ENCODE measurements at places on chromosomes 6 and 20.

GRCh38 chr6:151390851-151391470, 398 bp downstream of the ZBTB2 start:
- peak; percentile 28 for DNase-seq

DNA sequence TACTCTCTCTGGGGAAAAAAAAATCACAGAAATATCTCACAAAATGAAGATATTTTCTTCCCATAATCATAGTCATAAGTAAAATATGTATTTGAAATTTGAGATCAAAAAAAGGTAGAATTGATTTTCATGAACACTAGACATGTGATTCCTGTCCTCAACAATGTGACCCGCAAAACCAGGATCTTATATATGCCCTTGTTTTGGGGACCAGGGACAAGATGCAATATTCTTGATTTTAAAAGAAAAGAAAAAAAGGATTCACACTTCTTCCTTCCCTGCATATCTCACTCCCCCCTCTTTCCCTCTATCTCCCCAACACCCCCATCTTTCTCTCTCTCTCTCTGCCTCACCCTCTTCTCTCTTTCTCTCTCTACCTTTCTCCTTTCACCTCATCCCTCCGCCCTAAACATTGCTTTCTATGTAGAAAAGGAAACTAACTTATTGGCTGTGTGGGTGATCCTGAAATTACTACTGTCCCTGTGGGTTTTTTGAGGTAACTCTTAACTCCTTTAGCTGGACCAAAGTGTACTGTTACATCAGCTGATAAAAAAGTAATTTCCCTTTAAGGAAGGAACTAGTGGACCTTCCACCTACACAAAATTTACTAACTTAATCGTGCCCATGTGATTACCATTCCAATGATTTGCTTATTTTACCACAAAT, 85.6 kb downstream of the AIG1 start:
- DNase-seq = no peak

DNA sequence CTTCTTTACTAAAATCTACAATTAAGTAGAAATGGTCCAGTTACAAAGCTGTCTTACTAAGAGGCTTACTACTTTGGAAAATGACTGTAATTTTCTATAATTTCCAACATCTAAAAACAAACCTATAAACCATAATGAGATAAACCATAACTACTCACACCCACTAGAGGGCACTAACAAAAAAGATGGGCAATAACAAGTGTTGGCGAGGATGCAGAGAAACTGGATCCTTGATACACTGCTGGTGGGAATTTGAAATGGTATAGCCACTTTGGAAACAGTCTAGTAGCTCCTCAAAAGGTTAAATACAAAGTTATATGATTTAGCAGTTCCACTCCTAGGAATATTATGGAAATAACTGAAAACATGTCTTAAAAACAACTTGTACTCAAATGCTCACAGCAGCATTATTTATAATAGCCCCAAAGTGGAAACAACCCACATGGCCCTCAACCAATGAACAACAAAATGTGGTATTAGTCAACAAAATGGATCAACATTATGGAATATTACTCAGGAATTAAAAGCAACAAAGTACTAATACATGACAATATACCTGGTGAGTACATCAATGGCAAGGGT, 50.6 kb downstream of the GJA10 start:
- DNase-seq = no peak

DNA sequence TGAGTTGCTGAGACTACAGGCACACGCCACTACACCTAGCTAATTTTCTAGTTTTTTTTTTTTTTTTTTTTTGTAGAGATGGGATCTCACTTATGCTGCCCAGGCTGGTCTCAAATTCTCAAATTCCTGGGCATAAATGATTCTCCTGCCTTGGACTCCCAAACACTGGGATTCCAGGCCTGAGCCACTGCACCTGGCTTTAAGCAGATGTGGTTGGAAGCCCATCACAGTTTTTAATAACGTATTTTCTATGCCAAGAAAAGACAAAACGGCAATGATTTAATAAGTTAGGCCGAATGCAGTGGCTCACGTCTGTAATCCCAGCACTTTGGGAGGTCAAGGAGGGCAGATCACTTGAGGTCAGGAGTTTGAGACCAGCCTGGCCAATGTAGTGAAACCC, 456.6 kb downstream of the PRKN start:
- no peak for DNase-seq

GRCh38 chr6:147770221-147770620, 261.7 kb downstream of the SAMD5 start:
- DNase-seq = no peak

- no peak for DNase-seq
These were observed 365.8 kb upstream of the HSF2 start for GRCh38 chr6:122033564-122034181.

GRCh38 chr6:7438011-7438410, 48.4 kb downstream of the RIOK1 start:
- no peak for DNase-seq

DNA sequence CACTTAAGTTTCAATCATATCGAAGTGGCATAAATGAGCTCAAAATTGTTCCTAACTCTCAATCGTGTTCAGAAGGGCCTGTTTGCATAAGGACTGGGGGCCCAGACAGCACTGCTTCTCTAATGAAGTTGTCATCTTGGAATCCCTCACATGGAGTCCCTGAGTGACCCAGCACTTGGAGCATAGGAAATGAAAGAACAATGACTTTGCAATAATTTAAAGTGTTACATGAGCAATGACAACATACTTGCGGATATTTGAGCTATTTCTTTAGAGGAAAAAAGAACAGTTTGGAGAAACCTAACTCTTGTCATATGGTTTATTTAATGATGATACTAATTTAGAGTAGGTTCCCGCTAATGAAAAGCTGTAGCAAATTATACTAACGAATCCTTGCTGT, 239.9 kb downstream of the TSHZ2 start:
- no peak for DNase-seq

- no peak for DNase-seq
These were observed 405.7 kb downstream of the TAF4 start for GRCh38 chr20:61659994-61660346.

DNA sequence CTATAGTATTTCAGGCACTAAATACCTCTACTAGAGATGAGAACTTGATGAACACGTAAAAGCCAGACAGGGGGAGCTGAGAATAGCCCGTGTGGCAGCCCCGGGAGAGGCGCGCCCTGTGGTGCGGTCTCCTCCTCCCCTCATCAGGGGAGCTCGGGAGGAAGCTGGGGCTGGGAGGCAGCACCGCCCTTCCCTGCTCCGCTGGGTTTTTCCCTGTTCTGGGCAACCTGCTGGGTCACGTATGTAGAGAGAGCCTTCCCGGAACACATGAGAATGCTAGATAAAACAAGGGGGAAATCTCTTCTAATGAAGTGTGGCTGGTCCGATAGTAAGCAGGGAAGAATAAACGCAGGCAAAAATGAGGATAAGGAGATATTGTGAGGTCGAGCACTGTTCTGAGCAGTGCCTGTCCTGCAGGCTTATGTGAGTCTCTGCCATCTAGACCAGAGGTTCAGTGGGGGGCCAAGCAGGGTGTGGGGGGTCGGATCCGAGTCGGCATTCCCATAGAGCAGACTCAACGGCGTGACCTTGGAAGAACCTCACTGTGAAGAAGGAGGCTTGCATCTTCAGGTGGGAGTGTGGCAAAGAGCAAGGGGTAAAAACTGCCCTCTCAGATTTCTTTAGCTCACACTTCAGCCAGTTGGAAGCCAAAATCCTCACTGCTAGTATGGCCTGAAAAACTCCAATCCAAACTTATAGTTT, 13.4 kb upstream of the RPS6KA2 start:
- DNase-seq = no peak

- DNase-seq = no peak
These were observed 7.3 kb upstream of the YTHDF1 start for GRCh38 chr20:63223121-63223825.

- DNase-seq = no peak
These were observed 691.7 kb upstream of the SLC35B3 start for GRCh38 chr6:9126878-9127560.

- DNase-seq = no peak
These were observed 2.3 kb upstream of the DLK2 start for GRCh38 chr6:43457643-43458042.

Measured in dorsolateral prefrontal cortex (tissue), 122 donors.